ENCODE measurements at places on chromosomes 7 and 10.

DNA sequence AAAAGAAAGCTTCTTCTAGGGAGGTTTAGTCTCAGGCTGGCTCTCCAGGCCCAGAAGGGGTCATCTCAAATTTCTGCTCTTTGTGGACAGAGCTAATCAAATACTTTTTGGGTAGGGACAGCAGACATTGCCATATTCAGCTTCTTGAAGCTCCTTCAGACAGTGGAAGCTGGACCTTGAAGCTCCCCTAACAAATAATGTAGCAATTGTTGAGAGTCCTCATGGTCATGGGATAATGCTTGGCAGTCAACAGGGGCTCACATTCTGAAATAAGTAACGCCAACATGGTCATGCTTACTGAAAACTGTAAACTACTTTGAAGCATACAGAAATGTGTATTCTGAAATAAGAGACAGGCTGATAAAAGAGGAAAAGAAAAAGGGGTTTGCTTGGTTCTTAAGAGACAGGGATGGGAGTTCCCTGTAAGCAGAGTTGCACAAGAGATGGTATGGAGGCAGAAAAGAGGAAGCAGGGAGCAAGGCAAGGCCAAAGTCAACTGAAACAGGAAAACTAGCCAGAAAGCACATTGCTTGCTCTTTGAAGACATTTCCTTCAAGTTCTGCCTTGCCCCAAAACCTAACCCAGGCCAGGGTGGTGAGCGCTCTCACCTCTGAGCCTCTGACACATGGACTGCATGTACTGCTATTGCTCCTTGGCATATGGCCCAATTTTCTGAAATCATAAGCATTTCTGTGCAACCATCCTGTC, 53.1 kb upstream of the KMT2E start:
- peak; percentile 68 for DNase-seq

GRCh38 chr10:91123261-91123660, 97.2 kb upstream of the PCGF5 start:
- DNase-seq: no peak

GRCh38 chr7:133773601-133774000, 353.5 kb upstream of the LRGUK start:
- DNase-seq: no peak

- no peak for DNase-seq
Measured at GRCh38 chr7:66363635-66364034, 158.5 kb downstream of the TPST1 start.

DNA sequence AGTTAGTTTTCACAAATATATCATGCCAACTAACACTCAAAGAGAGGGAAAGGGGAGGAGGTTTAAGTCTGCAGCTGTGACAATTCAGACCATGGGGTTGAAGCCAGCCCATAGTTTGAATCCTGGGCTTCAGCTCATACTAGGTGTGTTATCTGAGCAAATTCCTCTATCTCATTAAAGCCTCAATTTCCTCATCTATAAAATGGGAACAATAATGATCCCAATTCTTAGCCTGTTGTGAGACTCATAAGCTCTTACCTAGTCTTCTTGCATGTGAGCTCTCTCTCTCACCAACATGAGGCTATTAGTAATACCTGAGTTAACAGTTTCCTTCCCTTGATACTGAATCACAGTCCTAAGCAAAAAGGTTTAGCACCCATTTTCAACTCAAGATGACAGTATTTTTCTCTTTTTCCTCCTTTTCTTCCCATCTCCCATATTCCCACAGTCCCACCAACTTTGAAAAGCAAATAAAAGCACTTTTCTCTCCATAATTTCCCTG, 49.8 kb downstream of the NUDCD3 start:
- DNase-seq: no peak

DNA sequence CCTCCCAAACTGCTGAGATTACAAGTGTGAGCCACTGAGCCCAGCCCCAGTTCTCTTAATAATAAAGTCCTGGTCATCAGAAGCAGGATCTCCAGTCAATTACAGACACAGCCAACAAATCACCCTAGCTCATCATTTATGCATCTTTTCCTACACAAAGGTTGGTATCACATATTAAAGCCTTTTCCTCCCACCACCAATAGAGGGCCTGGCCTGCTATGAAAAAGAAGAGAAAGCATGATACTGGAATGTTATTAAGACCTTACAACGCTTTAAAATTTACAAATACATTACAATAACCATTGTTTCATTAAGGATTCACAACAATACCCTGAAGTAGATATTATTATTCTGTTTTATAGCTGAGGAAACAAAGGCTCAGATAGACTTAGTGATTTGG, 25.9 kb downstream of the VAX1 start:
- DNase-seq: peak; percentile 38

DNA sequence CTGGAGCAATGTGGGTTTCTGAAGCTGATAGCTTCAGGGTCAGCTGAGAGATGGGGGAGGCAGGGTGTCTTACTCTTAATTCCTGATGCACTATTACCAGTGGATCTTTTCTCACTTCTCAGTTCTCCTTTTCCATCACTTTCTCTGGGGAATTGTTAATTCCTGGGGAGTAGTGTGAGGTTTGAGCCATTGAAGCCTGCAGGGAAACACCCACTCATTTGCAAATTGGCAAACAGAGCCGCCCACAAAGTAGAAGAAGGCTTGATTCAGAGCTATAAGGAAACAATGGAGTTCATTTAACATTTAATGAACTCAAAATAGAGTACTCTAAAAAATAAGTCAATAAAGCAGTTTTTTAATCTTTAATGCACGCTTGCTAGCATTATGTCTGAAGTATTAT, 4.3 kb upstream of the TECTB start:
- no peak for DNase-seq

GRCh38 chr10:60234551-60234950, 155.1 kb downstream of the ANK3 start:
- no peak for DNase-seq

GRCh38 chr10:4006858-4007257, 221.8 kb upstream of the KLF6 start:
- peak; percentile 9 for DNase-seq

- no peak for DNase-seq
Measured at GRCh38 chr7:84857336-84857735, 329.5 kb downstream of the SEMA3D start.

DNA sequence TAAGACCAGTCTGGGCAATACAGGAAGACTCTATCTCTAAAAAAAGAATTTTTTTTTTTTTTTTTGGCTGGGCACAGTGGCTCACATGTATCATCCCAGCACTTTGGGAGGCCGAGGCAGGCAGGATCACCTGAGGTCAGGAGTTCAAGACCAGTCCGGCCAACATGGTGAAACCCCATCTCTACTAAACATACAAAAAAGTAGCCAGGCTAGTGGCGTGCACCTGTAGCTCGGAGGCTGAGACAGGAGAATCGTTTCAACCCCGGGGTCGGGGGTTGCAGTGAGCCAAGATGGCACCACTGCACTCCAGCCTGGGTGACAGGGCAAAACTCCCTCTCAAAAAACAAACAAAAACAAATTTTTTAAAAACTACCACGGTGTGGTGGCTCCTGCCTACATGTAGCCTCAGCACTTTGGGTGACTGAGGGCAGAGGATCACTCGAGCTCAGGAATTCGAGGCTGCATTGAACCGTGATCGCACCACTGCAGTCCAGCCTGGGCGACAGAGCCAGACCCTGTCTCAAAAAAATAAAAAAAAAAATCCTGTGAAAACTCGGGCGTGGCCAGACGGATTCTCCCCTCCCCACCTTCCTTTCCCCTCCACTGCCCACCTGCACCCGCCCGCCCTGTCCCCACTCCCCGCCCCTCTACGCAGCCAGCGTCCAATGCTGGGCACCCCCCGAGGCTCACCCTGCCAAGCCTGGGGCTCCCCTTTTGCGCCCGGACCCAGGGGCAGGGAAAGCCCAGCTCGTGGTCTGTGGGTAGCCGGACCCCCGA, 745 bp upstream of the ORAI2 start:
- no peak for DNase-seq

GRCh38 chr10:1149793-1150637, 93.8 kb downstream of the WDR37 start:
- DNase-seq: peak; percentile 90

GRCh38 chr10:92903633-92904032, 55.3 kb downstream of the EXOC6 start:
- no peak for DNase-seq

DNA sequence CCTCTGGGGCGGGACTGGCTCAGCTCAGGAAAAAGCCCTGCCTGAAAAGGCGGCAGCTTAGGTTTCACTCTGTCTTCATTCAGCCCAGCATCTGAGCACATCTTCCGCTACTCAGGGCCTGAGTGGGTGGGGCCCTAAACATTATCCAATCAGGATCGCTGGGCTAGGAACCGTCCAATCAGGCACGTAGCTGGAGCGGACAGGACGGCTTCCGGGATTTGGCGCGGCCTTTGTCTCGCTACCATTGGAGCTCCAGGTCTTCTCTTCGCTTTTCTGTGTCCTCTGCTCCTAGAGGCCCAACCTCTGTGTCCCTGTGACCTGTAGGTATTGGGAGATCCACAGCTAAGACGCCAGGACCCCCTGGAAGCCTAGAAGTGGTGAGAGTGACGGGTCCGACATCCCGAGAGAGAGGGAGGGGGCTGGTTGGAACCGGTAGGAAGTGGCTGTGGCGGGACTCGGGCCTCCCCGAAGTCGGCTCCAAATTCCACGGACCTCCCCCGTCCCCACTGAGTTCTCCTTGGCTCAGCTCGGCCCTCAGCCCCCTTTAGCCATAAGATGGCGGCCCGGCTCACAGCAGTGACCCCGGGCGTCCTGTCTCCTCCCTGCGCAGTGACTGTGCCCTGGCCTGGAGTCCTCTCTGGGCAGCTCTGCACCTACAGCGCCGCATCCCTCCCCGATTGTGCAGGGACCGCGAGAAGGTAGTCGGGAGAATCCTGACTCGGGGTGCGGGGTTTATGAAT, 99.1 kb downstream of the ZNF680 start:
- DNase-seq: no peak
